ENCODE measurements at places on chromosomes 2 and 18.
A peak's percentile ranks its signal among the peaks of the same experiment; 100 is the strongest.

GRCh38 chr2:179037807-179038206 lies 12.1 kb downstream of the CCDC141 start:
- no peak for DNase-seq

DNA sequence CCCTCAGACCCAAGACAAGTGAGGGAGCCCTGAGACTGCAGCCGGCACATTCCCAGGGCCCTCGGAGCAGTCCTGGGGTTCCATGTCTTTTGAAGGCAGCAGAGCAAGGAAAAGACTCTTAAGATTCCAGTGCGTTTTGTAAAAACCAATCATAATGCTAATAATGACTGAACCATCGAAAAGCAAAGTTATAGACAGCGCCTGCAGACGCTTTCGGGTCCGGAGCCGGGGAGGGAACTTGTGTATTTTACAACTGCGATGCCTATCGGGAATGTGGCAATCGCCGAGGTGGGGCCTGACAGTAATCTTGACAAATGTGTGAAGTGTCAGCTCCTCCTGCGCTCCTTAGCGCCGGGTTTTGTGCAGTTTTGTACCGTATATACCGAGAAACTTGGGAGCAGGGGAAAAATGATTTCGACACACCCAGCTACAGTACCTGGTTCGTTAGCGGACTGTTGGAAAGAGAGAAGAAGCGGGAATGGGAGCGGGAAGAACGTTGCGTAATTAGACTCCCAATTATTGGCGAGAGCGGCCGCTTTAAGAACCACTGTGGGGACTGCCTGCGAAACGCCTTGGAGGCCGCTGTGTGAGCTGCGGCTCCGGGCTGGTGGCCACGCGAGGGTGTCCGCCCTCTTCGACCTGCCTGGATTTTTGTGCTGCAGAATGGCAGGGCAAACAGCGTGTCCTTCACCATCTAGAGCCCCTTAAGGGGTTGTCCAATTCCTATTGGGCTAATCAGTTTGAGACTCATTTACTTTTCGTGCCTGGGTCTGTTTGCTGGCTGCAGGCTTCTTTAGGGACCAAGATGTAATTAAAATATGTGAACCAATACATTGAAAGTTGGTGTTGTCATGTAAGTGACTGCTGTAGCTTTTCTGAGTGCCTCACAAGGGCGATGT lies 2.4 kb downstream of the EPAS1 start:
- DNase-seq = peak; percentile 71

- peak; percentile 64 for DNase-seq
Observed at GRCh38 chr2:149329489-149330126, 779 bp upstream of the LYPD6 start.

DNA sequence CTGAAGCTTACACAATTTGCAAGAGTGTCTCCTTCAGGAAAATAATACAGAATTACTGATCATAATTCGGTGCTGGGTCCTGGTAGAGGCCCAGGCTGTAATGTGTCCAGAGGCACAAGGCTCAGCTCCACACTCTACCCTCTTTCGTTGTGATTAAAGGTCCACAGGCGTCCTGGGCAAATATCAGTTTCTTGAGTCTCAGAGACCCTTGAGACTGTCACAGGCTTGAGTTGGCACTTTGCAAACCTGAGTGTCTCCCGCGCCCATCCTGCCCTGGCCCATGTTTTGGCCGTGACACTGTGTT lies 46.9 kb upstream of the SMAD7 start:
- DNase-seq = no peak

- DNase-seq = no peak
Observed at GRCh38 chr2:135475128-135475527, 55.9 kb downstream of the ZRANB3 start.

- DNase-seq = no peak
Observed at GRCh38 chr18:24831871-24832665, 371.6 kb downstream of the HRH4 start.

GRCh38 chr2:64943387-64944150 lies 45.6 kb upstream of the SLC1A4 start:
- no peak for DNase-seq

GRCh38 chr2:40260437-40260836 lies 191.5 kb downstream of the SLC8A1 start:
- DNase-seq = no peak

GRCh38 chr2:100121124-100121718 lies 21.2 kb downstream of the AFF3 start:
- DNase-seq = no peak

- no peak for DNase-seq
Observed at GRCh38 chr2:210558708-210559107, 2.3 kb downstream of the CPS1 start.
